ENCODE measurements at places on chromosomes 1 and 21.

- no peak for DNase-seq
Measured at GRCh38 chr1:42657201-42657600, 1.0 kb upstream of the PPIH start.

- DNase-seq: no peak
Measured at GRCh38 chr1:218366322-218367052, 21.4 kb downstream of the TGFB2 start.

DNA sequence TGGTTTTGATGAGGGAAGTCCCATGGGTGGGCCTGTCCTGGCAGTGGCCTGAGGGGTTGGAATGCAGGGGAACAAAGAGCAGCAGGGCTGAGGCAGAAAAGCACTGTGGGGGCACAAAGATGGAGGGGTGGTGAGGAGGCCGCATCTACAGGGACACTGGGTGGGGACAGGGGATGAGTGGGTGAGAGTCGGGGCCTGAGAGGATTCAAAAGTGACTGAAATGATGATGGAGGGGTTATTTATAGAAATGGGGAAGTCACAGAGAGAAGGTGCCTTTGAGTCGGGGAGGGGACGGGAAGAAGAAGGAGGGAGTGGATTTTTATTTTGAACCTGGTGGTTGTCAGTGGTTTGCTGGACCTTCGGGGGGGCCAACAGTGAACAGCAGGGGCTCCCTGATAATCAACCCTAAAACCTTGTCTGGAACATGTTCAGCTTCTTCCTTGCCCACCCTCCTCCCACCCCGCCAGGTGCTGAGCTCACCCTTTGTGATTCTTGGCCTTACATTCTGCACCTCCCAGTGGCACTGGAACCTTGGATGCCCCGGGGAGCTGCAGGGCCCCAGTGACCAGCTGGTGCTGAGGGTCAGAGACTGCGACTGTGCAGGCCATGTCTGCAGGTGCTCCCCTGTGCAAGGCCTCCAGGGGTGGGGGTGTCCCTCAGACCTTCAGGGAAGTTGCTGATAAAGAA, 42.9 kb downstream of the IER5 start:
- no peak for DNase-seq

DNA sequence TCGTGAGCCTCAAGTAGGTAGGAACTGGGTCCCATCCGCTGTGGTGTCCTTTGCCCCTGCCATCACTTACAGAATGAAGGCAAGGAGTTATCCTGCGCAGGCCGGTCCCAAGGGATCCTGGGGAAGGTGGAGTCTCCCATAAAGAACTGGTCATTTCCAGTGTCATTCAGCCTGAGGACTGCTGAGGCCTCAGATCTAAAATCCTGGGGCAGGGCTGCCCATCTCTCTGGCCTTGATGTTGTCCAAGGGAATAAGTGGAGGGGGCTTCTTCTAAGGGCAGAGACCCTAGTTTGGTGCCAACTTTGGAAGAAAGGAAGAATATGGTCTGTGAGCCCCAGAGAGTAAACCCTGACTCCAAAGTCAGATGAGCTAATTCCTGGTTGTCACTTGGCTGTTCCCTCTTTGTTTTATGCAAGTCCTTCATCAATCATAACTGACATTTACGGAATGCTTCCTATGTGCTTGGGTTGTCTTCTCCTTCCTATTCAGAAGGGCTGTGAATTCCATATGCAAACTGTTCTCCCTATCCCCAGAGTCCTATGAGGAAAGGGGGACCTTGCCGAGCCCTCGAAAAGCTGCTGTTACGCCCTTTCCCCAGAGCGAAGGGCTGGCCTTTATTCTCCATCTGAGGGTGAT, 6.9 kb downstream of the IFI6 start:
- DNase-seq: no peak

GRCh38 chr1:31855038-31855845, 39.4 kb upstream of the SPOCD1 start:
- DNase-seq: no peak

DNA sequence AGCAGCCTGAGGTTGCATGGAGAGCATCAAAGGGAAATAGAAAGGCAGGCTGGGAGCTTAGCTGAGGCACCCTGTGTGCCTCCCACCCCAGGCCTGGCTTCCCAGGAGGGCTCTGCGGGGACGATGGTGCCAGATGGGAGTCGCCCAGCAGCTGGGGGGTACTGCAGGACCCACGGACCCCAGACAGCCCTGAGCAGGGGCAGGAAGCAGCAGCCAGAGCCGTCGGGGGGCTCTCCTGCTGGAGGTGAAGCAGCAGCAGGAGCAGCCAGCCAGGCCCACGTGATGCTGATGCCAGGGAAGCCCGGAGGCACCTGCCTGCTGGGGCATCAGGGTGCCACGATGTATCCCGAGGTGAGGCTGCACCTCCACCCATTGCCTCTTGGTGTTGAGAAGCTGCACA, 20.4 kb downstream of the RAP1GAP start:
- no peak for DNase-seq

DNA sequence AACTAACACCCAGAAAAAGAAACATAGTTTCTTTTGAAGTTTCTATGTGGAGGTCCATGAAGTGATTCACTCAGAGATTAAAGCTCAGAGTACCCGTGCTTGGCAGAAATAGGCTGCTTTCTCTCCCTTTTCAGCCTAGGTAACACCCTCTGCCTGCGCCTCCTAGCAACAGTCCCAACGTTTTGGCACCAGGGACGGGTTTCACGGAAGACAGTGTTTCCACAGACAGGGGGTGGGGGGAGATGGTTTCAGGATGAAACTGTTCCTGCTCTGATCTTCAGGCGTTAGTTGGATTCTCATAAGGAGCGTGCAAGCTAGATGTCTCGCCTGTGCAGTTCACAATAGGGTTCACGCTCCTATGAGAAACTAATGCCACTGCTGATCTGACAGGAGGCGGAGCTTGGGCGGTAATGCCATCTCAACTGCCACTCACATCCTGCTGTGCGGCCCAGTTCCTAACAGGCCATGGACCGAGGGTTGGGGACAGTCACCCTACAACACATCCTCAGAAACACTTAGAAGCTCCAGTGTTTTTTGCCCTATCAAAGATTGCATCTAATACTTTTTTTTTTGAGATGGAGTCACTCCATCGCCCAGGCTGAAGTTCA, 53.2 kb downstream of the CHML start:
- no peak for DNase-seq

GRCh38 chr1:235820061-235820460, 46.6 kb downstream of the LYST start:
- DNase-seq: no peak

GRCh38 chr1:205939690-205940330, 3.4 kb downstream of the SLC26A9 start:
- no peak for DNase-seq

DNA sequence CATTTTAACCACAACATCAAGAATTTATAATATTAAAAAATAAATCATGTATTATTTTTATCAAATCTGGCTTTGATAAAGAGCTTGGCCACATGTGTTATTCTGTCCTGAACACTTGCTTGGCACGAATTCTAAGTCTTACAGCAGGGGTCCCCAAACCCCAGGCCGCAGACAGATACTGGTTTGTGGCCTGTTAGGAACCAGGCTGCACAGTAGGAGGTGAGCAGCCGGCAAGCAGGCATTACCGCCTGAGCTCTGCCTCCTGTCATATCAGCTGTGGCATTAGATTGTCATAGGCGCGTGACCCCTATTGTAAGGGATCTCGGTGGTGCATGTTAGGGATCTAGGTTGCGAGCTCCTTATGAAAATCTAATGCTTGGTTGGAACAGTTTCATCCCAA, 127.6 kb upstream of the IVNS1ABP start:
- no peak for DNase-seq

DNA sequence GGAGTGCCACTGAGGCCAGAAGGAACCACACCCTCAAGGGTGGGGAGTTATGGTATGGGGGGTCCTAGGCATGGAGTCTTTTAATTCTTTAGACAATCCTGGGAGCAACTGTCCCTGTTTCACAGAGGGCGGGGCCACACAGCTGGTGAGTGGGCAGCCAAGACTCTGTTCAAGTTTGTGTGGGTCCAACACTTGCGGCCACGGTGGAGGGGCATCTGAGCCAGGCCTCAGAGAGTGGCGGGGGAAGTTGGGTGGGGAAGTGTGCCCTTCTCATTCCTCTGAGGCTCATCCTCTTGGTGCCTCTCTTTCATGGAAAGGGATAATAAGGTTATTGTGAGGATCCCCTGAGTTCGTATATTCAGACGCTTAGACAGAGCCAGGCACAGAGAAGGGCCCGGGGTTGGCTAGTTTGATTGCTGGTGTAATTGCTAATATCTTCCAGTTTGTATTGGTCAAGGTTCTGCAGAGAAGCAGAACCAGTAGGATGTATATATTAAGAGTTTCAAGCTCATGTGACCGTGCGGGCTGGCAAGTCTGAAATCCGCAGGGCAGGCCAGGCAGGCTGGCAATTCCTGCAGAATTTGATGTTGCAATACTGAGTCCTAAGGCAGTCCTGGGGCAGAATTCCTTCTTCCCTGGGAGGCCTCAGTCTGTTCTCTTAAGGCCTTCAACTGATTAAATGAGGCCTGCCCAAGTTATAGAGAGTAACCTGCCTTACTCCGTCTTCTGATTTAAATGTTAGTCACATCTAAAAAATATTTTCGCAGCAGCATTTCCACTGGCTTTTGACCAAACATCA, 15.9 kb downstream of the PCSK9 start:
- no peak for DNase-seq

- DNase-seq: no peak
Measured at GRCh38 chr1:233293556-233294446, 1.7 kb downstream of the PCNX2 start.

Data from activated T-helper 9 cell treated with anti-CD3 and anti-CD28 coated beads, Interleukin-2, amount 50 U/mL, for 16 hours (primary cell).